NCI-H524 (cell line): ENCODE measurements at places on chromosomes 13 and 19.

- no peak for DNase-seq
Observed at GRCh38 chr19:12821761-12822160, 12.6 kb downstream of the RTBDN start.

- DNase-seq, result no peak
Observed at GRCh38 chr13:112743451-112744167, 53.8 kb downstream of the ATP11A start.

DNA sequence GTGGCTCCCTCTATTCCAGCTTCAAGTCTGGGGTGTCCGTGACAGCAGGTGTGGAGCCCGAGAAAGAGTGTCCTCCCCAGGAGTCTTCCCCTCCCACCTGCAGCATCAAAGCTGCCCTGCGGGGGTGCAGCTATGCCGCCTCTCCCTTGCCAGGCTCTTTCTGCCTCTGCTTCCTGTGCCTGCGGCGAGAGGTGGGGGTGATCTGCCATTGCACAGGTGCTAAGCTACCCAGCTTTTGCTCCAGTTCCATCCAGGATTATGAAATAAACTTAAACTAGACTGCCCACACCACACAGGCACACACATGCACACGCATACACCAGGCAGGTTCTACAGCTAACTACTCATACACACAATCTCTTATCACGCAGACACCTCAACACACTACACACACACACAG, 104.7 kb upstream of the CLDN10 start:
- no peak for DNase-seq

DNA sequence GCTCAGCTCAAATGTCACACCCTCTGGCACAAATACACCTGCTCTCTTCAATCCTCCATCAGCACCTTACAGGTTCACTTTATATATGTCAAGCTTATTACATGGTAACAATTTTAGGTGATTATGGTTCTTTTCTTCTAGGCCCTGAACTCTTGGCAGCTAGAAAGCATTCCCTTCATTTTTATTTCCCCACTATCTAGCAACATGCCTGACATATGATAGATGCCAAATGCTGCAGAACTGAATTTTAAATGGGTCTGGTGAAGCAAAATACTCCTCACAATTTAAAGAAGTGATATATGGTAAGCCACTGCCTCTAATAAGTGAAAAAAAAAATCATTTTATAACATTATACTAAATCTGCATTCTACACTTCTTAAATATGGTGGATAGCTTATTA, 95.2 kb downstream of the USP12 start:
- no peak for DNase-seq

GRCh38 chr13:21326155-21327031, 132.7 kb downstream of the ZDHHC20 start:
- DNase-seq, result peak; percentile 47

GRCh38 chr13:50340146-50340545, 324.9 kb downstream of the KCNRG start:
- DNase-seq, result no peak

- DNase-seq, result no peak
Observed at GRCh38 chr19:54560881-54561385, 12.7 kb upstream of the LILRA2 start.

- no peak for DNase-seq
Observed at GRCh38 chr19:47447470-47448359, 24.0 kb downstream of the SLC8A2 start.

- DNase-seq, result peak; percentile 18
Observed at GRCh38 chr13:90675129-90675528, 672.4 kb upstream of the MIR17HG start.

GRCh38 chr13:93270769-93271742, 44.4 kb downstream of the GPC6 start:
- peak; percentile 87 for DNase-seq

- DNase-seq, result no peak
Observed at GRCh38 chr19:39481229-39481545, 549 bp downstream of the TIMM50 start.

- no peak for DNase-seq
Observed at GRCh38 chr13:75635101-75635827, 866 bp upstream of the LMO7 start.

GRCh38 chr19:38031423-38031770, 124.4 kb downstream of the SIPA1L3 start:
- DNase-seq, result no peak

DNA sequence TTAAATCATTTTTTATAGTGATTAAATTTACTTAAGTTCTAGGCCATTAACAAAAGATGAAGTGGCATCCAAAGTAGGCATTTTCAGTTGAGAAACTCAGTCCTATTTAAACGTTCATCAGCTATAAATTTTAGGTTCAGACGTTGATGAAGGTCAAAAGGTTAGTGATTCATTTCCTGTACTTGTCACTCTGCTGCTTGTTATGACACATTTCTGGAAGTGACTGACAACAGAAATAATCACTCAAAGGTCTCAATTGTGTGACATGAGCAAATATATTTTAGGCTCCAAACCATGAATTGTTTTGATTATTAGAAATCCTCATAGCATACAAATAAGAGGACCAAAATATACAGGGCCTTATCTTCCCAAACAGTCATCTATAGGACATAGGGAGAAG, 10.3 kb upstream of the EDNRB start:
- no peak for DNase-seq

DNA sequence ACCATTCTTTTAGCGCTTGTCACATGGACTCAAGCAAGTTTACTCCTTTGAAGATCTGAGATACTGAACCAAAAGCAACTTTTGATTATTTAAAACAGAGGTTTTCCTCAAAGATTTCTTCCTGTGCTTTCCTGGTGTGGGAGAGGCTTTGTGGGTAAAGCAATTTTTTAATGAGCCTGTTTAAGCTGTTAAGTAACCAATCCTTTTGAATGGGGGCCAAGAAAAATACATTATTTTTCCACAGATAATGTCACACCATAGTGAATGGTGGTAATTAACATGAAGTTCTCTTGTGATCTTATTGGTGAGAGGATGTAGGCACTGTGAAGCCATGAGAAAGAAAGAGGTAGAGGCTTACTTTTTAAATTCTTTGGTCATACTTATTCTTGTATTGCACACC, 55.8 kb upstream of the OBI1 start:
- no peak for DNase-seq

DNA sequence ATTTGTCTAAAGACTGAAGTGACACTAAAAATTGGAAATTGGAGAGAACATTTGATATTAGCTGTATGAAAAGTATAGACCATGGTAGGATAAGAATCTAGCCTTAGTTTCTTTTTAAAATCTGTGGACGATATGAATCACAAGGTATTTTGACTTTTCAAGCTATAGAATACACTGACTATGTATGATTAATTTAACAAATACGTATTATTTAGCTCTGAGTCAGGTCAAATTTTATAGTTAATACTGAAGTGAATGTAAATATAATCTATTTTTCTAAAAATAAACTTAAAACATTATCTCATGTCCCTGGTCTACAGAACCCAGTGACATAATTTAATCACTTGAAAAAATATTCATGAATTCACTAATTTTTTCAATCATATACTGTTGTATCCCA, 795.6 kb upstream of the SLITRK1 start:
- DNase-seq, result no peak

- peak; percentile 43 for DNase-seq
Observed at GRCh38 chr13:55361141-55361540, 1779.6 kb upstream of the PRR20A start.

DNA sequence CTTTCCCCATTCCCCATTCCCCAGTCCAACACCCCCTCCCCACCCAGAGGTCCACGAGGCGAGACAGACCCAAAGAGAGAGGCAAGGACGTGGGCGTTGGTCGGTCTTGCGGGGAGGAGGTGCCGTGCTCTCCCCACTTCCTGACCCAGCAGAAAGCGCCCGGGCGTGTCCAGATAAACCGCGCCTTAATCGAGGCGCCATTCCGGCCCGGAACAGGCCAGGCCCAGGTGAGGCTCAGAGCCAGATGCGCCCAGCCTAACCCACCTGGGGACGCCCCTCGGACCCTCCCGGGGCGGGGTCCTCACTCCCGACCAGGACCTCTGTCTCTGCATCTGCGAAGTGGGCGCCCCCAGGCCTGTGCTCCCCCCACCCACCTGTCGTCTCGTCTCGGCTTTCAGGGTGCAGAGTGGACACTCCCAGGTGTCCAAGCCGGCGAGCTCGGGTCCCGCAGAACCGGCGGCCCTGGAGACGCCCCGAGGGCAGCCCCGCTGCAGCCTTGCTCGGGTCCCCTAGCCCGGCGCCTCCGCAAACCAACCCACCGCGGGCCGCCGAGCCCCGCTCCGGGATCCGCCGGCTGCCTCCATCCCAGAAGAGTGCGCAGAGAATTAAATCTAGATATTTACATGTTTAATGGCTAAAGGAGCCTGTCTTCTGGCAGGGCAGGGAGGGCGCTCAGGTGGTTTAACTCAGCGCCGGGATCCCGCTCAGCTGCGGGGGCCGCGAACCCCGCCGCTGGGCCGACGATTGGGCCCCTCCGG, 5.0 kb upstream of the ONECUT3 start:
- no peak for DNase-seq

GRCh38 chr13:83086088-83086487, 796.2 kb downstream of the SLITRK1 start:
- no peak for DNase-seq

GRCh38 chr13:39329182-39329639, 273.8 kb downstream of the LHFPL6 start:
- no peak for DNase-seq

- peak; percentile 79 for DNase-seq
Observed at GRCh38 chr13:21668732-21669275, 2.1 kb upstream of the FGF9 start.

DNA sequence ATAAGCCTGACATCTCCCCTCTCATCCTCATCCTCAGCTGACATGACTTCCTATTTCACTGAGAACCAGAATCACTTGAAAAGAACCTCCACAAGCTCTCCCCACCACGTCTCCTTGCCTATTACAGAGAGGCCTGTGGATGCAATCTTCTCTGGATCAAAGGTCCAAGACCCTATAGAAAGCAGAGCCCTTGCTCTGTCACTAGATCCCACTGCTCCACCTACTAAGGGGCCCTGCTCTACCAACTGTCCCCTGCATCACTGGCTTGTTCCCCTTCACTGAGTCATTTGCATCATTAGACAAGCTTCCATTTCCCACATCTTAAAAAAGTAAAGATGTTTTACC, 40.8 kb downstream of the RCBTB2 start:
- no peak for DNase-seq

GRCh38 chr19:15759962-15760565, 22.3 kb downstream of the OR10H3 start:
- DNase-seq, result no peak

DNA sequence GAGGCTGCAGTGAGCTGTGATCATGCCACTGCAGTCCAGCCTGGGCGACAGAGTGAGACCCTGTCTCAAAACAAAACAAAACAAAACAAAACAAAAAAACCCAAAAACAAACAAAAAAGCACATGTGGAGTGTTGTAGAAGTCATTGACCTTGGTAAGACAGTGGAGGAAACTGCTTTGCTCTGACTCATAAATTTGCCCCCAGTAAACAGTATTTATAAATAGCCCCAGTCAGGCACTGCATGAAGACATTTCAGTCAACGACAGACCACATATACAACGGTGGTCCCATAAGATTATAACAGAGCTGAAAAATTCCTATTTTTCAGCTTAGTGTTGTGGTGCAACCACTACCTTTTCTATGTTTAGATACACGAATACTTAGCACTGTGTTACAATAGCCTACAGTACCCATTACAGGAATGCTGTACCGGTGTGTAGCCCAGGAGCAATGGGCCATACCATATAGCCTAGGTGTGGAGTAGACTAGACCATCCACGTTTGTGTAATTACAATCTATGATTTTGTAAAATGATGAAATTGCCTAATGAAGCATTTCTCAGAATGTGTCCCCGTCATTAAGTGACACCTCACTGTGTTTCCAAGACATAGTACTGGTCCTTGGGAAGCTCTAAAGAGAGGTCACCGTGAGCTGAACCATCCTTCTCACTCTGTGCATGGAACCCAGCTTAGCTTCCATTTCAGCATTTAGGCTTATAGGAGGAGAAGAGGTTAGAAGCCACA, 1.1 kb downstream of the ARL11 start:
- DNase-seq, result no peak

- DNase-seq, result no peak
Observed at GRCh38 chr13:48938308-48938943, 37.3 kb upstream of the FNDC3A start.

GRCh38 chr19:39970675-39971379, at the start of gene PSMC4:
Gene PSMC4 (plus strand): TSS chr19:39971165. CDS start chr19:39971203, 38 bp downstream.
- peak; percentile 100 for DNase-seq

DNA sequence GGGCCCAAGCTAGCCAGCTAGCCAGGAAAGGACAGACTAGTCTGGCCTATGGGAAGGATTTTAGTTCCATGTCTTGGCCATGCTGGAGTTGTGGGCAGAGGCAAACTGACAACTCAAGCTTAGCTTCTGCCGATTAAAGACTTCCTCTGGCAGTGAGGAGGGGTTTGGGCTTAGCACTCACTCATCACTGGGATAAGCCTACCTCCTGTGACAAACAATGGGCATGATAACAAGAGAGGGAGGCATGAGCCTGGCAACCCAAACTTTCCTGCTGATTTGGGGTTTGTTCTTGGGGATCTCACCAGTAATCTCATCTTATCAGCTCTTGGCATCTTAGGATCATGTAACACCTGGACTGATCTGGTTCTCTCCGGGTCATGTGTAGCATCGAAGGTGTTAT, 83.6 kb downstream of the KL start:
- DNase-seq, result no peak

DNA sequence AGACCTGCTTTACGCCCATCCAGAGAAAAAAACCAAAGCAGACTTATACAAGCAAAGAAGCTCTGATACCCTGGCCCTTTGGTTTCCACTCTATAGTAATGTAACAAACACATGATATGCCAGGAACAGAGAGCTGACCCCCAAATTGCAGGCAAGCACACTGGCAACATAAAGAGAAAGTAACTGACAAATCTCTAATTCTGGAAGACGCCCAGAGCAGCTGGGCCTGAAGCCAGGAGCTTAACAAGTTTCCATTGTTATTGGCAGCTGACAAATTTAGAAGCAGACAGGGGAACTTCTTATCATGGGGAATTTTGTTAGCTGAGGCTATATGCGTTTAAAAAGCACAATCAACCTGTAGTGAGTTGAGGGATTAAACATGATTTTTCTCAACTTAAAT, 158.0 kb downstream of the DLEU7 start:
- peak; percentile 46 for DNase-seq

DNA sequence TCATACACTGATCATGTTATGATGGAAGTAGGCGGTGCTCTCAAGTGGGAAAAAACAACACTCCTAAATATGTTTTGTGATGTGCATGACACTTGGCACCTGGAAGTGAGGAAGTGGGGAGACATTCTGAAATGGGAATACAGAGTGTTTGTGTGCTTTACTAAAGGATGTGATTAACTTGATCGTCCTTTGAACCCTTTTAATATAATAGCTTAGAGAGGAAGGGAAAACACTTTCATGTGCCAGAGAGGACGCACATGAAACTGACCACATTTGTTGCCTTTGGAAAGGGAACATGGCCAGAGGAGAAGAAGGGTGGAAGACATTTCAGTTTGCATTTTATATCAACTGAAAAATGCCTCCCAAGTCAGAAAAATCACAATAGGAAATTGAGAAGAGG, 31.4 kb downstream of the SMAD9 start:
- no peak for DNase-seq

GRCh38 chr19:47436712-47437401, 17.5 kb upstream of the MEIS3 start:
- DNase-seq, result peak; percentile 61
